Stimulated activated CD8-positive, alpha-beta memory T cell treated with anti-CD3 and anti-CD28 coated beads, Interleukin-4, amount 100 ng/mL, for 4 hours (primary cell): ENCODE measurements at places on chromosomes 6 and 20.

- DNase-seq: no peak
These were observed 15.2 kb downstream of the HNF4A start for GRCh38 chr20:44370639-44371218.

- no peak for DNase-seq
These were observed 95.9 kb downstream of the SAMD5 start for GRCh38 chr6:147604373-147604772.

- no peak for DNase-seq
These were observed 112.0 kb upstream of the SRSF6 start for GRCh38 chr20:43345676-43346075.

DNA sequence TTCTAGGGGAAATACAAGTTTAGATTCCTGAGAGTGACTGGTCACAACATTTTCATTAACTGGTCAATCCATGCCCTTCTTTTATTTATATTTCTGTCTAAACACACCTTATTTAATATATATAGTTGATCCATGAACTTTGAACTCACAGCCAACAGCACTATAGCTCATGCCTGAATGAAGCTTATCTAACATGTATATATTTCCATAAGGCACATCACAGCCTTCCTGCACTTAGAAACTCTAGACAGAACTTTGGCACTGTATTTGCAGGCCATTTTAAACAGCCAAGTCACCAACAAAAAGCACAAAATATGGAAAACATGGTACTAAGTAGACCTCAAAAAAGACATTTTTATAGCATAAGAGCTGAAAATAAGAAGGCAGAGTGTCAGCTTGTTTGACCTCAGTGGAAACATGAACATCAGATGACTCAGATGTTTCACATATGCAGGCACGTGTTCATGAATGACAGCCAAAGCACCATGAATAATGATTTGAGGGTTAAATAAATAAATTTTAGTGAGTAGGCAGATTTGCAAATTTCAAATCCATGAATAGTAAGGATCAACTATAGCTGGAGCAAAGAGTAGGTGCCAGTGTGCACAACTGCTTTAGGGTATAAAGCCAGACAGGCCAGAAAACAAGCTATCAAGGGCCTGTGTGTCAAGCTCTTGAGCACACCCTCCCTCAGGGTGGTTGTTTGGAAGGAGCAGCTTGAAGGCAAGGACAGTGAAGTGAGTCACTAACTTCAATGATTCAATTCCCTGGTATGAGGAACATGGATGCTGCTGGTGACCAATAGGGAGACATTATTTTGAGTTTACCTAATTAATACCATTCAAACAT is 88.9 kb upstream of the NT5E start:
- no peak for DNase-seq

- no peak for DNase-seq
These were observed 86.4 kb upstream of the POU3F2 start for GRCh38 chr6:98747960-98748359.

GRCh38 chr6:132954936-132955335 is 140.6 kb downstream of the RPS12 start:
- DNase-seq: no peak

- no peak for DNase-seq
These were observed 92.4 kb downstream of the SMOC2 start for GRCh38 chr6:168533414-168533813.

- no peak for DNase-seq
These were observed 3.3 kb downstream of the ARHGAP40 start for GRCh38 chr20:38604873-38605303.

DNA sequence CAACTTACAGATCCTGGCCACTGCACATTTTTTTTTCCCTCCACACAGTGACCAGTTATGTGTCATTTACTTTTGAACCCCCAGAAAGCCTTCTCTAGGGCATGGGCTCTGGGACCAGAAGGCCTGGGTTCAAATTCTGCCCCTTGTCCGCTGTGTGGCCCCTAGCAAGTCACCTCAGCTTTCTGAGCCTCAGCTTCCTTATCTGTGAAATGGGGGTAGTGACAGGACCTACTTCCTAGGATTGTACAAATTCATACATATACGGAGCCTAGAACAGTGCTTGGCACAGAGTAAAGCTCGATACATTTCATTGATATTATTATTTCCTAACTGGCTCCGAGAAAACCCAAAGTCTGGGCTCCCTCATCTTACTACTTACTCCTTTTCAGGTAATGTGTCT is 1.6 kb downstream of the BPI start:
- DNase-seq: no peak

DNA sequence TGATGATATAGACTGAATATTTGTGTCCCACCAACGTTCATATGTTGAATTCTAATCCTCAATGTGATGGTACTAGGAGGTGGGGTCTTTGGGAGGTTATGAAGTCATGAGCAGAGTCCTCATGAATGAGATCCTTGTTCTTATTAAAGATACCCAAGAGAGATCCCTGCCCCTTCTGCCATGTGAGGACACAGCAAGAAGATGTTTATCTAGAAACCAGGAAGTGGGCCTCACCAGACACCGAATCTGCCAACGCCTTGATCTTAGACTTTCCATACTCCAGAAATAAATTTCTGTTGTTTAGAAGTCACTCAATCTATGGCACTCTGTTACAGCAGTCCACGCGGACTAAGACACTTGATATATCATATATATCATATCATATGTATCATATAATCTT is 67.7 kb upstream of the GCM1 start:
- DNase-seq: no peak

- DNase-seq: no peak
These were observed 164.4 kb downstream of the SIM1 start for GRCh38 chr6:100300221-100300736.

- no peak for DNase-seq
These were observed 54.5 kb upstream of the TENT5A start for GRCh38 chr6:81806793-81807565.
